Stimulated activated CD4-positive, alpha-beta T cell treated with anti-CD3 and anti-CD28 coated beads, Interleukin-4, amount 100 ng/mL, for 24 hours (primary cell): ENCODE measurements at places on chromosomes 5 and 9.

GRCh38 chr5:83387041-83387440, 84.5 kb upstream of the VCAN start:
- no peak for DNase-seq

DNA sequence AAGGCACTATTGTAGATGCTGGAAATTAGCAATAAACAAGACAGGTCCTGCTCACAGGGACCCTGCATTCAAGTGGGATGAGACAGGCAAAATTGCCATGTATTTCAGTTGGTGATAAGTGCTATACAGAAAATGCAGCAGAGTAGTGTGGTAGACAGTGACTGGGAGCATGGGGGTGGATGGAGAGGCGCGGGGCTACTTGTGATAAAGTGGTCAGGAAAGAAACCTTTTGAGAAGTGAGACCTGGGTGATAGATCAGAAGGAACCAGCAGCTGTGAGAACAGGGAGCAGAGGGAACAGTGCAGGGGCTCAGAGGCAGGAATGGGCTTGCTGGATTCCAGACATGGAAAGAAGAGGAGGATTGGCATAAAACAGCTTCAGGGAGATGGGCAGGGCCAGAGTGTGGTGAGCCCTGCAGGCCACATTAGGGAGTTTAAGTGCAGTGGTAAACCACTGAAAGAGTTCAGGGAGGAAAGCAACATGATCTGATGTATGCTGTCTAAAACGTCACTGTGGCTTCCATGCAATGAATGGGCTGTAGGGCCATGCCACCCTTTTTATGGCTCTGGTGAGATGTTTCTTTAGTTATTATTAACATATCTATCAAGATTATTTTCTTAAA, 7.3 kb downstream of the CRHBP start:
- DNase-seq: no peak

GRCh38 chr9:111661150-111661801, at the start of gene GNG10:
Gene GNG10, plus strand, starts transcription at chr9:111661605. Its CDS starts 30 bp downstream, at chr9:111661635.
- peak; percentile 64 for DNase-seq

DNA sequence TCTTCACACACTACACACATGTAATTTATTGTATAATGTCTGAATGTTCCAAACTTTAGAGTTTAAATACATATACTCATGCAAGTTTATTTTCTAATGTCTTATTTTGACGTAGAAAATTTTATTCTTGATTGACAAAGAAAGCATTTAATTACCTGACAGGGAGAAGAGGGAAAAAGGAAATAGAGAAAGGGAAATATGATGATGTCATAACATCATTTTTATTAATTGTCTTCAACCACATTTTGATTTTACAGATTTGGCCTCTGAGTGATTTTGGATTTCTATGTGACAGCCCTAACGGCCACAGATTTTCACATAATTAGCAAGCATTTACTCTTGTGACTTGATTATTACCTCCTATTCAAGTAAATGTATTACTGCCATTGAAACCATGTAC, 106.1 kb upstream of the FSTL4 start:
- no peak for DNase-seq

DNA sequence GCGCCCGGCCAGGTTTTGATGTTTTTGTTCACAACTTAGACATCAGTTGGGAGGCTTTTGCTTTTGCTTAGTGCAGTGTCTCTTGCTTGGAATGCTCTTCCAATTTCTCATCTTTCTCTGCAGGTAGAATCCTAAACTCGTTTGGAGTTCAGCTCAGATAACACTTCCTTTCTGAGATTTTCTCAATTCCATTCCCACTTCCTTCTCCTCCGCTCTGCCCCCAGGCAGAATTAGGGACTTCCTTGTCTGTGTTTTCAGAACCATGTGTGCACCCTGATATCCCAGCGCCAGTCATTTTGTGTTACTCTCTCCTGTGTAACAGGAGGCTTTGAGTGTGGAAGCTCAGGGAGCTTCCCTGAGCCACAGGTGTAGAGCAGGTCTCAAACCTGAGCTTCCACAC, 171.0 kb downstream of the INSYN2B start:
- no peak for DNase-seq

DNA sequence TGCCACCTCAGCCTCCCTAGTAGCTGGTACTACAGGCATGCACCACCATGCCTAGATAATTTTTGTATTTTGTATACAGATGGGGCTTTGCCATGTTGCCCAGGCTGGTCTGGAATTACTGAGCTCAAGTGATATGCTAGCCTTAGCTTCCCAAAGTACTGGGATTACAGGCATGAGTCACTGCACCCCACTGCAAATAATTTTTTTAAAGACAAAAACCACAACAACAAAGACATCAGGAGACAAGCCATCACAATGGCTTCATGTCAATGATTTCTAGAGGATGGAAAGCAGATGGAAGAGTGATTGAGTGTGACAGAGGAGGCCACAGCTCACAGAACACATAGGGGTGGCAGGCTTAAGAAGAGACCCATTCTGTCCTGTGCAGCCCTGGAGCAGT, 97.9 kb upstream of the PCSK1 start:
- DNase-seq: no peak

DNA sequence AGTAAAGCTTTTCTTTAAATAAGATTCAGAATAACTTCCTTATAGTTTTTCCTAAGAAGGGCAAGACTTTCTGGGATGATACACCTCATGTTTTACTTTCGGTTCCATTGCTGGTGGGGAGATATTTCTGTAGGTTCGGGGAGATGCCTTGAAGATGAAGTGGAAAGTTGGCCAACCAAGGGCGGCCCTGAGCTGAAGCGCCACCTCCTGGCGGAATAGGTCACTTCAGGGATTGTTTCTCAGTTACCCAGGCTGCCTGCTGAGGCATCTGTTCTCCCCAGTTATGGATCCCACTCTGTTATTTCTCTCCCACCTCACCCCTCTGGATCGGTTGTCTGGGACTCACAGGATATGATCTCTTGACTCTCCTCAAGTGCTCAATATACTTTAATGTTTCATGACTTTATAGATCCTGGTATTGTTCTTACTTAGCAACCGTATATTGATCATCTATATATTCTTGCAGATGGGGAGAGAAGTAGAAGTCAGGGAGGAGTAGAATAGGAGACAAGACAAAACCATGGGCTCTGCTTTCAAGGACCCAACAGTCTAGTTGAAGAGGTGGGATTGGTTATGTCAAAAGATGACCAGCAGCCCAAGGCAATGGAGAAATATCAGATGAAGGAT, 23.4 kb downstream of the MEGF10 start:
- peak; percentile 71 for DNase-seq

DNA sequence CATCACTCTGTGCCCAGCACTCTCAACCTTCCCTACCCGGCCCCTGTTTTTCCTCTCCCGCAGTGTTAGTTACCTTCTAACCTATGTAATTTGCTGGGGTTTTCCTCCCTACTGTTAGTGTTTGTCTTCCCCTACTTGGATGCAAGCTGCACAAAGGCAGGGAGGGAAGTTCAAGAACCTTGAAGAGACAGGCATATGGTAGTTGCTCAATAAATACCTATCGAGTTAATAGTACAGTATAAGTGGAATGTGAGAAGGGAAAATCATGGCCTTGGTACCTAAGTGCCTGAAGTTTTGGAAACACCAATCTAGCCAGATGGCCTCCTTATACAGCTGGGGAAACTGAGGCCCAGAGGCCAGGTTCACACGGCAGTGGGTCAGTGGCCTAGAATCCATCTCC, 24.2 kb downstream of the PDGFRB start:
- no peak for DNase-seq

- DNase-seq: no peak
These were observed 12.4 kb upstream of the NFIB start for GRCh38 chr9:14326264-14326826.

GRCh38 chr5:142611154-142611553, 74.7 kb downstream of the FGF1 start:
- DNase-seq: peak; percentile 77

DNA sequence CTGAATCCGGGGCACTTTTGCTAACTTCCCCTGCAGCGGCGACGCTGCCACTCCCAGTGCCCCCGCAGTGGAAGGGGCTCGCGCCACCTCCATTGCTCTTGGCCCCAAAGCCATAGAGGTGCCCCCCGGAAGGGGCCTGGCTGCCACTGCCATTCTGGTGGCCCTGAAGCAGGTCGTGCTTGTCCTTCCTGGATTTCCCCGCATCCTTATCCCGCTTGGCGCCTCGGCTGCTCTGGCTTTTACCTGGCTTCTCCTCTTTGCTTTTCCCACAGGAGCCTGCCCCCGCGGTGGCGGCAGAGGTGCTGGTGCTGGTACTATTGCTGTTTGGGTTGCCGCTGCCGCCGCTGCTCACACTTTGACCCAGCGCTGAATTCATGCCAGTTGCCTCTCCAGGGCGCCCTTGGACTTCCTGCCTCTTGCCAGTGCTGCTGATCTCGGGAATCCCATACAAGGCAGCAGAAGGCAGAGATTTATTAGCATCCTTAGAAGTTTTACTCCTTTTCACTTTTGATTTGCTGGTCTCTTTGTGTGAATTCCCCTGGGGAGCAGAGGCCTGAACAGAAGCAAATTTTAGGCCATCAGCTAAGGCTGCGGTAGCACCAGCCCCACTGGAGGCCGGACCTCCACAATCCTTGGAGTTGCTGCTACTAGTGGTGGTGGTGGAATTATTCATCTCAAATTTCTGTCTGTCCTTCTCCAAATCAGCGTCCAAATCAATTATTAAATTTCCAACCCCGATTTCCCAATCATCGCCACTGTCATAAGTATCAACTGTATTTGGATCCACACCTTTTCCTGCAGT, 2.1 kb downstream of the ZNF608 start:
- DNase-seq: no peak

- peak; percentile 38 for DNase-seq
These were observed 38.9 kb downstream of the SERINC5 start for GRCh38 chr5:80216753-80217596.

DNA sequence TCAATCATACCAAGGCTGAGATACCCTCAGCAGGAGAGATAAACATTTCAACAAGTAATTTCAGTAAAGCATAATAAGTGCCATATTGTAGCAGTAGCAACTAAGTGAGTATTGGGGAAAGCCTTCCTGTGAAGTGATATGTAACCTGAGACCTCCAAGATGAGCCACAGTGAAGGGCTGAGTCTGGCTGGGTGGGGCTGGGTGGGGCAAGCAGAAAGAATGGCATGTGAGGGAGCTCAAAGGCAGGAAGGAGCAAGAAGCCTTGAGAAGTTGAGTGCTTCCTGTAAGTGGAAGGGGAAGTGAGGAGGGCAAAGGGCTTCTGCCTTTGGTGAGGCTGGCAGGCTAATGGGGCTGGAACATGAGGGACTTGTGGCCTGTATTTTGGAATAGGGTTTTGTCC, 19.7 kb upstream of the ASTN2 start:
- no peak for DNase-seq

DNA sequence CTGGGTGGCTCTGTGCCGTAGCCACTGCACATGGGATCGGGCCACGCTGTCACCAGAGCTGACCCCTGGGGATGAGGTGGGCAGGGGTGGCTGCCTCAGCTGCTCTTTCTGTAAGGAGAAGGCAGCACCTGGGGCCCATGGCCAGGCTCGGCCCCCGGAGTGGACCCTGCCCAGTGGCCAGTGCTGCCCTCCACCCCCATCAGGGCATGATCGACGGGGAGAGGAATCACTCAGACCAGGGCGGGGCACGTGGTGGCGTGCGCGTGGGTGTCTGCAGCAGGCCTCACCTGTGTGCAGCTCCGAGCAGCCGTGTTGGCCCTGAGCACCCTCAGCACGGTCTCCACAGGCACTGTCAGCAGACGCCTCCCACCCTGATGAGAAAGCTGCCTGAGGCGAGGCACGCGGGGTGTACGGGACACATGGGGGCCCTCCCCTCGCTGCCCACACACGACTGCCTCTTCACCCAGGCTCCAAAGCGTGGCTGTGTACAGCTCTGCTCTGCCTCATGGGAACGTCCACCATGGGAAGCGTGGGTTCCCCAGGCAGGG, 8.6 kb upstream of the CARD9 start:
- DNase-seq: no peak

DNA sequence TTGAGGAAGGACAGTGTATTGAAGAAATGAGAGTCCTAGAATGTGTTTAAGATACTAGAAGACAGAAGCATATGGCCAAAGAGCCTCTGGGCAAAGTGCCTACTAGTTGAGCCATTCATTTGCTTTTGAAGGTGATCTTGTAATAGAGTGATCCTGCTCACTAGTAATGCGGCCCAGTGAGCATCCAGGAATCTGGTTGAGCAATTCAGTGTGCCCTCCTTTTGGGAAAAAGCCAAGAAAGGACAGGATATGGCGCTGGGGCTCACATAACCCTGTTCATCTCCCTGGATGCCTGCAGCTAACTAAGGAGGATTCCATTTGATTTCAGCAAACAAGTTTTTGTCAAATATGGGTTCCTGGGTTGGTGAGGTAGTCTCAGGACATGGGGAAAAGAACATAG, 16.3 kb downstream of the ADAM19 start:
- DNase-seq: no peak

DNA sequence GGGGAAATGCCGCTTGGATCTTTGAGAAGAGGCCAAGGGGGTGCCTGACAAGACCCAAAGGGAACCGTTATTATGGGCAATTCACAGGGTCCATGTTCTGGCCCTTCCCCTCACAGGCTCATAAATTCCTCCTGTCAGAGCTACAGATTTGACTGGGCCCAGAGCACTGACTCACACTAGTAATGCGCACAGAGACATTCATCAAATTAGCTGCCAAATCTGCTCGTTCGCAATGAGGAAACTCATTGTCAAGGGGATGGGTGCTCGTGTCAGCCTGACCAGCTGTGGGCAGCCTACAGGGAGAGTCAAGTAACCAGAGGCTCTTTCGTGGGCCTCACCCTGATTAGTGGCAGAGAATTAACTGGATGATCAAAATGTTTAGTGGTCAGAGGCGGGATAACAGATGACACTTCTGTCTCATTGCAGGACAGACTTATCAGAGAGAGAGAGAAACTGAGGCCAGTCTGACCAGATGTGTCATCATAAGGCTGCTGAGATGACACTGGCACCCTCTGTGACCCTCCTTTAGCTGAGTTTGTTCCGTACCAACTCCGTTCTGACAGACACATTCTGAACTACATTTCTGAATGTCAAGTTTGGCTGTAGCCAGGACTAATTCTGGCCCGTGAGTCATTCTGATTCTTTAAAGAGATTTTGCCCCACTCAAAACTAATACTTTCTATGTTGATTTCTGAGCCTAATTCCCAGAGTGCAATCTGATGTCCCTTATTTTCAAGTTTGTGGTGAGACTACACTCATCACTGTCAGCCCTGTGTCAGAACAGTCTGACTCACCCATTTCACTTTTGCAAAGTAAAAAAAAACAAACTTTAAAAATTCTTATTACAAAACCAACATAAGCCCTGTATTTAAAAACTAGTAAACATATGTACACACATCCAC, 377.1 kb downstream of the ACTL7B start:
- no peak for DNase-seq

DNA sequence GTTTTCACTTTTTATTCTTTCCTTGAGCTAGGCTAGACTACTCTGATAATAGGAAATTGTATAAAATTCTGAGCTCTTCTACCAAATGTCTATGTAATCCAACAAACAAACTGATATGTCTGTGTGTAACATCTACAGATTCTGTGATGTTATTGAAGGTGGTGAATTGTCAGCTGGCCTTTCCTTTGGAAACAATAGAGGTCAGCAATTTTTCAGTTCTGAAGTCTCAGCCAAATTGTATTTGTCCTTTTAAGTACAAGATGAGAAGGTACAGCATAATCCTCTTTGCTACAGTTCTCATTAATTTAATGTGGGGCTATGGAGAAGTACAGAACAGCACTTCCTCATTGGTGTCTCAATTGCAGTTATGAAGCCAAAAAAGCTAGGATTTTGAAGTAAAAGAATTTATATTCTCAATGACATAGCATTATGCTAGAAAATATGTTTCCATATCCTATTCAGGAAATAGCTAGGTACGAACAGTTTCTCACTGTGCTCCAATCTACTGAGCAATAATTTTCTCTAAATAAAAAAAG, 198.0 kb downstream of the HINT1 start:
- no peak for DNase-seq
